ENCODE measurements at places on chromosomes 12 and 14. TPM values are rescaled to one million over a fixed set of nuclear protein-coding genes. Genes with fewer than 3 reads are reported as not detected.

DNA sequence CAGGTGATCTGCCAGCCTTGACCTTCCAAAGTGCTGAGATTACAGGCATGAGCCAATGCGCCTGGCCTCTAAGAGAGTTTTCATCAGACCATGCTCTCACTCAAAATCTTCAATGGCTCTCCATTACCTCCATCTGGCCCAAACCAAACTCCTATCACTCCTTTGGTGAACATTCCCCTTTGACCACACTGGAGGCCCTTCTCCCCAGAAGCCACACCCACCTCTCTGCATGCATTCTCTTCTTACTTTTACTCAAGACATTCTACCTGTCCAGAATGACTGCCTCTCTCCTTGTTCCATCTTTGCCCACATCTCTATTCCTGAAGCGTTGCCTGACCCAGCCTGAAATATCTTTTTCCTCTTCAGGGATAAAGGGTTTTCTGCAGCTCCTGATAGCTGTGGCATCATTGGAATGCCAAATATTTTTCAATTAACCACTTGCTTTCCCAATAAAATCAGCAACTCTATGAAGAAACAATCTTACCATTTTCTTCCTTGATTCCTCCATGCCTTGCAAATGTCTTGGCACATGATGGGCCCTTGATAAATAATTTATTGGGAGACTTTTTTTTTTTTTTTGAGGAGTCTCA is 15.5 kb downstream of the PLEK2 start:
- no peak for DNase-seq

DNA sequence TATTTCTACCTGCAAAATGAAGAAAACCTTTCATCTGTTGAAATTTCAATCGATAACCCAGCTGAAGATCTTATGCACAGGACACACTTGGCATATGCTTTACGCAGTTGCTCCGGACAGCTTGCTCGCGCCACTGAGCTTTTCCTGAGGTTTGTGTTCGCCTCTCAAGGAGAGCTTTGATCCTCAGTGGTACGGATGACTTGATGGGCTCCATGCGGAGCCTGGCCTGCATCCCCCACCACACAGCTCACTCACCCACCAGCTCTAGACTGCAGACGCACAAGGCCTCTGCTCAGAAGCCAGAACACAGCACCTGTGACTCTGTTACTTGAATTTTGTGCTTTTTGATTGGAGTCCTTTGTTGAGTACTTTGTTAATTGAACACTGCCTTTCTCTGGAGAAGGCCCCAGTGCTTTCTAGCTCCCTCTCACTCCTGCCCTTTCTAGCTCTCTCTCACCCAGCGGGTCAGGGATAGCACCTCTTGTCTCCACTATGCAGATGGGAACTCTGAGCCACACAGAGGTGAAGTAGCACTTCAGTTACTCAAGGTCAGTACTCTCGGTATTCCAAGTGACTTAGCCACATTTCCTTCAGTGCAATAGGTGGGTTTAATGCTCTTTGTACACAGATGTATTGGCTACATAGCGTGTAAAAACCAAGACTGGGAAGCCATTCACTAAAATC is 52.1 kb downstream of the TBC1D30 start:
- DNase-seq, result no peak

CLEC6A gene
- total RNA-seq, result not detected

GRCh38 chr14:29390081-29390832 is 537.4 kb downstream of the PRKD1 start:
- no peak for DNase-seq

KRT6B gene
- not detected for total RNA-seq

DNA sequence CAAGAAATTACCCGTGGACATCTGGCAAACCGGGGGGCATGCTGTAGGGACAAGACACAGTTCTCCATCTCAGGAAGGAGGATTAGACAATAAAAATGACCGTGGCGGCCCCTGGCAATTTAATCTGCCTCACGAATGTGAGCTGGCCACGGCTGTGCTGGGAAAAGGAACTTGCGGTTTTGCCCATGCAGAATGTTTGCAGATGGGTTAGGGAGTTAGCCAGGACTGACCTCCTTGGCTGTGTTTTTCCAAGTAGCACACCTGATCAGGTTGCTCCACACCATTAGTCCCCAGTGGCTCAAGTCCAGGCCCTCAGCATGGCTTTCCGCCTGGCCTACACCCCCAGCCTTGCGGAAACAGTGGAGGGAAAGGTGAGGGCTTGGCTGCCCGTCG is 20.8 kb downstream of the TPCN1 start:
- DNase-seq, result no peak

LHX5 gene
- total RNA-seq, result not detected

GRCh38 chr12:77847060-77847541 is 16.4 kb downstream of the NAV3 start:
- no peak for DNase-seq

DNA sequence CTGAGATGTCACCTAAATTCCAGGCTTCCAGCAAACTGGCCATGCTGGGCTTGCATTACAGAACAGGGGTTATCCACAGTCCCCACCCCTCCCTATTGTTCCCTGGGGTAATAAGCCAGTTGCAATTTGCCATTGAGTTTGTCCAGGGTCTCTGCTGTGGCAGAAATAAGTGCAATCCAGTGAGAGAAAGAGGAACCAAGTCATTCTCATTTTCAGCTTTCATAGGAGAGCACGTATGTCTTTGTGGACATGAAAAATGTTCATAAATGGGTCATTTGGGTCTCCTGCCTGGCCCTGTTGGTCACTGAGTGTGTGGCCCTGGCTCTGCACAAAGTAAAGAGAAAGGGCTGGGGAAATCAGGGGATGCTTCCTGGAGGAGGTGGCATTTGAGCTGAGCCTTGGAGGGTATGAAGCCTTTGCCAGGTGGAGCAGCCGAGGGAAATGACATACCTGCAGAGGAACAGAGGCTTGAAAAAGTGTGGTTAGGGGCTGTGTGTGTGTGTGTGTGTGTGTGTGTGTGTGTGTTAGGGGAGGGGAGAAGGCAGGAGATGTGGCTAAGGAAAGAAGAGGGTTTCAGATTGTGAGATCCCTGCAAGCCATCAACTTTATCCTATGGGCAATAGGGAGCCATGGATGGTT is 29.3 kb downstream of the CMKLR1 start:
- DNase-seq, result no peak

PTPRO gene
- total RNA-seq, result 17.8 TPM

CCDC38 gene
- 1.00 TPM for total RNA-seq

All from B cell (primary cell).